ENCODE measurements at places on chromosomes 7 and 10.

DNA sequence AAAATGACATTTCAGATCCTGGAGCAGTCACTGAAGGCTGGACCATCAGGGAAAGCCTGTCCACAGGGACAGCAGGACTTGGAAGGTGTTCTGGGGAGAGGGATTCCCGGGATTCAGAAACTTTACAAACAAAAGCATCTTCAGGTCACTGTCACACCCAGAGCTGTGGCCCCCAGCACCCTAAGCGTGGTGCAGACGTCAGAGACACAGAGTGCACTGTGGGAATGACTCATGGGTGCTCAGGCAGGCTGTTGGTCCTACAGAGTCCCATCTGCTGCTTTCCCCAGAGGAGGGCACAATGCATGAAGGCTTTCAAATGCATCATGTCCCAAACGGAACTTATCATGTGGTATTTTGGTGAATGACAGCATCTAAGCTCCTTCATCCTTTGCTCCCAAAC is 13.1 kb upstream of the LRMDA start:
- no peak for DNase-seq

DNA sequence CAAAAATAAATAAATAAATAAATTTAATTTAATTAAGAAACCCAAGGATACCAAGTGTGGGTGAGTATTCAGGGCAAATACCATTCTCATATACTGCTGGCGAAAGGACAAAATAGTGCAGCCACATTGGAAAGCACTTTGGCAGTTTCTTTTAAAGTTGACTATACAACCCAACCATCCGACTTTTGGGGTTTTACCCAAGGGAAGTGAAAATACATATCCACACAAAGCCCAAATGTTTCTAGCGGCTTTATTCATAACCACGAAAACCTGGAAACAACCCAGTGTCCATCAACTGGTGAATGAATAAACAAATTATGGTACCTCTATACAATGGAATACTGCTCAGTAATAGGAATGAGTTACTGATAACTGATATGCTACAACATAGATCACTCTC is 36.2 kb upstream of the OGDHL start:
- no peak for DNase-seq

DNA sequence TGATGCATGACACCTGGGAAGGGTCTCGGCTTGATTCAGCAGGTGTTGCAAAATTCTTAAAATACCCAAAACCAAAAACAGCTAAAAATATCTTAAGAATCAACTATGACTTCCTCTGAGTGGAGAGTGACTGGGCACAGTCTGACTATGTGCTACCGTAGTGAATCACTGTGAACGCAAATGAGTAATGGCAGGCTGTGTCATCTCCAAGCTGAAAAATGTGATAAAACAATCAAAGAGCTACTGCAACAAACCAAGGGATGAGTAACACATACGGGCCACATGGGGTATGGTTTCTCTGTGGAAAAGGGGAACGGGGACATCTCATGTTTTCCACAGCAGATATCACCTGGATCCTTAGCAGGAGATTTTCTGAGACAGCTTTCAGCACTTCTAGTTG is 127.5 kb downstream of the ABCA13 start:
- DNase-seq: no peak

GRCh38 chr7:24769851-24770250 is 12.6 kb upstream of the GSDME start:
- no peak for DNase-seq

- no peak for DNase-seq
Measured at GRCh38 chr10:132879408-132880127, 62.8 kb downstream of the CFAP46 start.

GRCh38 chr7:49773218-49773935 is at the start of gene VWC2:
VWC2 (plus strand) TSS chr7:49773638; CDS start chr7:49775436, 1,798 bp downstream.
- no peak for DNase-seq

GRCh38 chr7:50359995-50360925 is 55.7 kb downstream of the IKZF1 start:
- DNase-seq: no peak

- no peak for DNase-seq
Measured at GRCh38 chr10:49149881-49150280, 16.1 kb upstream of the FAM170B start.

DNA sequence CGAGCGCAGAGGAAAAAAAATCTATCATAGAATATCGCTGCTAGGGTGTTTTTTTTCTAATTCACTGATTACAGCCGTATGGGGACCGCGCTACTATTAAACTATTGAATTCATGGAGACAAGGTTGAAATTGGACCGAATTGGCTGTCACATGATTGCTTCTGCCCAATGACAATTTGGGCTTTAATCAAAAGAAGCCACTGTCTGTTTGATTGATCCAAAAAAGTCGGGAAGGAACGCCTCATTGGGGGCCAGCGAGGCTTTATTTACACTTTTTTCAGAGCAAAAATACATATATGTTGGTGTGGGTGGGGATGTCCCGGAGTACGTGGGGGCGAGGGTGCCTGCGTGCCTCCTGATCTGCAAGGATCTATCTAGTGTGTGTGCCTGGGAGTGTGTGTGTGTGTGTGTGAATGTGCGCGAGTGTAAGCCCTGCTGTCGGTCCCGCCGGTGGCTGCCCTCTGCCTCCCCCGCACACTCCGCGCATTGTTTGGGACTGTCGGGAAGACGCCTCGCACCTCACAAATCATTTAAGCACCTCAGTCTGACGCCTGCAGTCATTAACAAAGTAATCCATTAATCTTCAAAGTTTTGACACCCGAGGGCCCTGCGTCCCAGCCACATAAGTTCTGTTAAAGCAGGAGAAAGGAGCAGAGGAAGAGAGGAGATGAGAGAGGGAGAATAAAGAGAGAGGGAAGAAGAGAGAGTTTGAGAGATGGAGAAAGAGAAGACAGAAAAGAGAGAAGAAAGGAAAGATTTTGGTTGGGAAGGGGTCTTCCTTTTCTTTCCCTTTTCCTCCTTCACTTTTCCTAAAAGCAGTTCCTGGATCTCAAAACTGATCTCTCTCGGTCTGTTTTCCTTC is at the start of gene HOXA2:
TSS of gene HOXA2 (minus strand) at position 103 of the 862 bp plus-strand sequence. CDS start 183 bp downstream, outside the sequence.
- DNase-seq: no peak

GRCh38 chr7:116577320-116577871 is 52.6 kb downstream of the CAV1 start:
- no peak for DNase-seq

DNA sequence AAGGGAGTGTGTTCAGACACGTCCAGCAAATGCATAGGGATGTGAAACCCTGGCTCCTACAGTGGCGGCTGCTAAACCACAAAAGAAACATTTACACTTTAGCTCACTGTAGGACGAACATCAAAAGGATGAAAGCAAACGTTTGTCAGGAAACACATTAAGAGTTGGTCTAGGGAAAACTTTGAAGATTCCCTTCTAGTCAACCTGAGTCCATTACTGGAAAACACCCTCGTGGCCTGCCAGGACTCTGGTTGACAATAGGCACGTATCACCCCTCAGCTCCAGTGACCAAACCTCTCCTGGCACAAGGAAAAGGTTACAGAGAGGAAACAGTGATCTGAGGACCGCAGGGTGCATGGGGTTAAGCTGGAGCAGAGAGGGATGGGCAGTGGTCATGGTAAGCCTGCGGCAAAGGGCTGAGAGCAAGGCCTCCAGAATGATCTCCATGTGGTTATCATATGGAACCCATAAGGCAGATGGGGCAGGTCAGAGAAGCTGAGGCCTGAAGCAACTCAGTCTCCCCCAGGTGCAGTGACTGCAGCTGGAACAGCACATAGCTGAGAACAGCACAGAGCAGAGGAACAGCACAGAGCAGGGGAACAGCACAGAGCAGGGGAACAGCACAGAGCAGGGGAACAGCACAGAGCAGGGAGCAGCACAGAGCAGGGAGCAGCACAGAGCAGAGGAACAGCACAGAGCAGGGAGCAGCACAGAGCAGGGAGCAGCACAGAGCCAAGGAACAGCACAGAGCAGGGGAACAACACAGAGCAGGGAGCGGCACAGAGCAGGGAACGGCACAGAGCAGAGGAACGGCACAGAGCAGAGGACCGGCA is 49.9 kb downstream of the CHST15 start:
- DNase-seq: no peak

DNA sequence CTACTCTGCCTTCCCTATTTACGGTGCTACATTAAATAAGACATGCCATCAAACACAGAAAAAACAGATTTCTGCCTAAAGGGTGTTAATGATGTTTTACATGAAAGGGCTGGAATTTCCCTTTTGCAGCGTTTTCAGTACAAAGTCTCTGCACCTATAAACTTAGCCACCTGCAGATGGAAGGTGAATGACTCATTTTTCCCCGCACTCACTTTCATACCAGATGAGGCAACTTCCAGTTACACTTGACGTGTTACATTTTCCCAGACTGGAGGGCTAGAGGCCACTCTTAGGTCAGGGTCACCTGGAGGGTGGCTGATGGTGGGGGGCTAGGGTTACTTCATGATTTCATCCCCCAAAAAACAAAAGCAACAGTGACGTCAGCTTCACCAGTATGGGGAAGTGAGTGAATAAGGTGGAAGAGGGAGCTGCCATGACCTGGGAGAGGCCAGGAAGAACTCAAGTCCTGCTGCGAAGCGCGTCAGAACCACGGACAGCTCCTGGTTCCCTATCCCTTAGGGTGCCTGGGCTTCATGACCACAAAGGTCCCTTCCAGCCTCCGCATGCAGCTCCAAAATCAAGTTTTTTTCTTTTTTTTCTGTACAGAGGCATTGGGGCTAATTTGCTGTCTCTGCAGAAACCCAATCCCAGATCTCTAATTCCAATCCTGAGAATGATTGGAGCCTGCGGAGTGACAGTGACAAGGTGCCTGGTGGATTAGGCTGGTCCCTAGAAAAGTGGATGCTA is 94.0 kb downstream of the ADARB2 start:
- no peak for DNase-seq

Data from fibroblast of skin of left biceps (primary cell).